Activated naive CD4-positive, alpha-beta T cell (primary cell): ENCODE measurements at places on chromosomes 6 and 20.

- DNase-seq, result no peak
Measured at GRCh38 chr6:149053848-149054558, 263.5 kb upstream of the TAB2 start.

- no peak for DNase-seq
Measured at GRCh38 chr6:139249395-139249794, 42.4 kb downstream of the TXLNB start.

DNA sequence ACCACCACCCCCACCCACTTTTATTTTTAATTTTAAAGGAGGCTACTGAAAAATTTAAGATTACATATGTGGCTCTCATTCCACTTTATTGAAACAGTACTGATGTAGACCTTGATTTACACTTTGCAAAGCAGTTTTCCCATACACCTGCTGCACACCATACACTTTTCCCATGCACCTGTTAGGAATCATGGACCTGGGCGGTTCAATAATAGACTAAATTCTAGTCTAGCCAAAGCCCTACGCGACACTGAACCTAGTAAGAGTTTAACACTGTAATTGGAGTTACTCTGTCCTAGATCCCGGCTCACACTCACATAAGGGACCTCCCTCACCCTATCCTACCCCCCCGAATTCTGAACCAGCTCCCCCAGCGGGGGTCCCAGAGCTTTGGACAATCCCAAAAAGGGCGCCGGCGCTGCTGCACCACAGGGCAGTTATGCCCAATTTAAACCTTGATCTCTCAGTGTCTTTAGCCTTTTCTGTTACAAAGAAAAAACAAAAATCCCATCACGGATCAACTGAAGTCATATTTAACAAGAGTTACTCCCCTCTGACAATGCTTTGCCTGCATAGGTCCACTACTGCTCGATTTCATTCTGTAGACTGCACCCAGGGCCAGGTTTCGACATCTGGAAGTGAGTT lies 2.4 kb upstream of the GCLC start:
- no peak for DNase-seq

- no peak for DNase-seq
Measured at GRCh38 chr6:75089151-75089897, 116.5 kb downstream of the COL12A1 start.

DNA sequence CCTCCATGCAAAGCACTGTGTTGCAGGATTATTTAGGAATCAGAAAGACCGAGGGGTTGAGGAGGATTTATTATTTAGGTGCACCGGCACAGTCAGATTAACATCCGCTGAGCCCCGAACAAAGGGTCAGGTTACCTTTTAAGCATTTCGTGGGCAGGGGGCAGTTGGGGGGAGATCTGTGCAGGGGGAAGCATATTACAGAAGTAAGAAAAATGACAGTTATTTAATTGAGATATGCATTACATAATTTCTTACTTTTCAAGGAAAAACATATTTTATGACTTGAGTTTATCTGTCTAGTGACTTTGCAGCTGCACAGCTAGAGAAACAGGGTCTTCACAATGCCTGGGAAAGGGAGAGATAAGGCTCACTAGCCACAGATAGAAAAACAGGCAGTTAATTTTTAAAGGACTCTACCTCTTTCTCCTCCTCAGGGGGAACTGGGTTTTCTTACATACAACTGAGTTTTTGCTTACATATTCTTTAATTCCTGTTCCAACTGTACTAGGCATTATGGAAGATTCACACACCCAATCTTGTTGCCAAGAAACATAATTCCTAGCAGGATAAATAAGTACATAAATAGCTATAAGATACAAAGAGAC lies 1.7 kb upstream of the HINT3 start:
- no peak for DNase-seq

DNA sequence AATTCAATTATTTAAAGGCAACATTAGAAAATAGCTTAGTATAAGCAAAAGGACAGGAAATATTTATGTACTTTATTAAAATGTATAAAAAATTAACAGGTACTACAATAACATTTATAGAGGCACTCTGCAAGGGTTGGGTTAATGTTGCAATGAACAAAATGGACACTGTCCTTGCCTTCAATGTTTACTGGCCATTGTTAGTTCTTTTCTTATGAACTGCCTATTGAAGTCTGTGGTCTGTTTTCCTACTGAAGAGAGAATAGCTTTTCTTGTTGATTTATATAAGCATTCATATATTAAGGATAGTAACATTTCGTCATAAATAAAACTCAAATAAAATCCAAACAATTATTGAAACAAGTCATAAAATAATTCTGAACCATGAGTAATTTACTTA lies 135.3 kb upstream of the BEND6 start:
- DNase-seq, result no peak

DNA sequence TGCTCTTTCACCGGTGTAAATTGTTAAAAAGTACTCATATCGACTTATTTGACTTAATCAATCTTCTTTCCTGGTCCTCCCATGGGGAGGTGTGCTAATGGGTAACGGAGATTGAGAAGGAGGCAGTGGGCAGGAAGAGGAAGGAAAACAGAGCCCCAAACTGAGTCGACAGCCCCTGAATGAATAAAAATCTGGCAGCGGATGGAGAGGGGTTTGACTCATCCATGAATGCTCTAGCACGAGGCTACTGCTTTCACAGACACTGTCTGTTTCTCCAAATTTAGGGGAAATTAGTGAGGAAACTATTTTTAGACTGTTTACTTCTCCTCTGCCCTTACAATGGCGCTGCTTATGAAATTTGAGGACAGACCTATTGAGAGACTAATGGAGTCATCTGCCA lies 142.2 kb upstream of the ATXN1 start:
- no peak for DNase-seq

DNA sequence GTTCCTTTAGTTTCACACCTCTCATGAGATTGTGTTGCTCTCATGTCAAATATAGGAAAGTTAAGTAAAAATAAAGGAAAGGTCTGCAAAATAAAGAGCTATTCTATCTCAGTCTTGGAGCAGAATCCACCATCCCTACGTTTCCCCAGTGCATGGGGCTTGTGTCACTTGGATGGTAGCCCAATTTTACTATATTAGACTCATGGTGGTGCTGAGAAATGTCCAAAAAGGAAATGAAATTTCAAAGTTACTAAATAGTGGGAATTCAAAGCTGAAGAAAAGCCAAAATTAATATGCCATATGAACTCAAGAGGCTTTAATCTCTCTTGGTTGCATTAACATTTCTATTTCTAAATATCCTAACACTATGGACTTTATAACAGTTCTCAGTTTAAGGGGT lies 1283.3 kb upstream of the GJE1 start:
- DNase-seq, result no peak

- no peak for DNase-seq
Measured at GRCh38 chr20:53253668-53254067, 281.5 kb downstream of the TSHZ2 start.

- DNase-seq, result no peak
Measured at GRCh38 chr20:44457016-44457415, 18.7 kb upstream of the TTPAL start.

GRCh38 chr20:14197097-14197496 lies 140.3 kb downstream of the FLRT3 start:
- DNase-seq, result no peak

DNA sequence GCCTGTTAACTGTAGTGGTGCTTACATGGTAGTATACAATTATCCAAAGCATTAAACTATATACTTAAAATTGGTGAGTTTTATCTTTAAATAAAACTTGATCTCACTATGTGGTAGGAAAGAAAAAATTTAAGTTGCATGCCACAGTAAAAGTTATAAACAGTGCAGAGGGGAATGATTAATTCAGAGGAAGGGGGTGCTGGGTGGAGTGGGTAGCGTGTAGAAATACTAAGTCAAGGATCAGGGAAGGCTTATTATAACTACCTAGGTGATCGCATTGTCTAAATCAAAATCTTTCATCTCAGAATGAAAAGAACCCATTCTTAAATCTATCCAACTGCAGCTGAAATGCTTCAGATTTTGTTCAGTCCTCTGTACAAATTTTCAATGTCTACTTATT lies 428.3 kb downstream of the ADGRB3 start:
- DNase-seq, result no peak

DNA sequence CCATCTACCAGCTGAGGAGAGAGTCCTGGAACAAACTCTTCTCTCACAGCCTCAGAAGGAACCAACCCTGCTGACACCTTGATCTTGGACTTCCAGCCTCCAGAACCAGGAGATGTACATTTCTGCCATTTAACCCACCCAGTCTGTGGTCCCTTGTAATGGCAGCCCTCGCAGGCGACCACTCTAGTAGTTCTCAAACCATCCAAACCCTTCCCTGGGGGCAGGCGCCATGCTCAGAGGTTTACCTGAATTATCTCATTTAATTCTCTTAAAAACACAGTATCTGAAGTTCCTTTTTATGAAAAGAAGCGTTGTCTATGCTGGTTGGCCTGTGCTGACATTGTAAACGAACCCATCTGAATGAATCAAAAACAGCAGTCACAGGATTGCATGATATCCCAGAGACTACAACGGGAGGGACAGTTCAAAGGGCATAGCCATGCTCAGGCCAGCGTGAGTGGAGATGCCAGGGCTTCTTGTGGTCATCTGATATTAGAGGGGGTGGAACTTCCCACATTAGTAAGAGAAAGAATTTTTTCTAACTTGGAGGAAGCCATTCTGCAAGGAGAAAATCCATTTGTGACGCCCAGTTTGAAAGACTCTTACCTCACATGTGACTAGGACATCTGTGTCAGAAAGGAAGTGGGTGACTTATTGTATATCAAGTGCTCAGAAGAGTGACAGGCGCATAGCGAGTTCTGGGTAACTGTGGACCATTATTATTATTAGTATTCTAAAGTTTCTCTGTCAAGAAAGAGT lies 17.2 kb upstream of the TAGAP start:
- no peak for DNase-seq

DNA sequence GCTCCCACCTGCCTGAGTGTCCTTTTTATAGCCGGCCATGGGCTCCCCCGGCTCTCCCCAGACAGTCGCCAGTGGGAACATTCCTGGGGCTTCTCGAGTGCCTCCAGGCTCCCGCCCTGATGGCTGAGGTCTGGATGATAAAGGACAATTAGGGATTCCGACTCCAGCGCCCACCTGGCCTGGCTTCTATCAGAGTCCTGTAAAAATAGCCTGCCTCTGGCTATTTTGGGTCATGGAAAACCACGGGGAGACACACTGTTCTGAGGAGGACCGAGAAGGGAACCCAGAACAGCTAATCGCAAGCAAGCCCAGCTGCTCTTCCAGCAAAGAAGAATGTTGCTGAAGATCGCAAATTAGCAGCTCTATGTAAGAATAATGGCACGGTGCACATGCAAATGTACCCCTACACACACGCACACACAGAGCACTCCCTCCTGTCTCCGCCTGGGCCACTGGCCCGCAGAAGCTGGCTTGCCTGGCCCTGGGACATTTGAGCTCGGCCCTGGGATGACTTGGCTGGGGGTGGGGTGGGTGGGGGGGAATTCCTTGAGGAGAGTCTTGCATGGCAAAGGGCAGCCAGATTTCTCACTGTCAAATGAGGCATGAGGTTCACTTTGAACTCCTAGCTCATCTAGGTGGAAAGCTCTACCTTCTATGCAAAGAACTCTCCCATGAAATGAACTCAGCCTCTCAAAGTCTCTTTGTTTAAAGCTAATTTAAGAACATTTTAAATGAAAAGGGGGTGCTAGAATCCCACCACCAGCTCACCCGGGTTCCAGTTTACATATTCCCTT lies 55.3 kb downstream of the CTCFL start:
- DNase-seq, result no peak

GRCh38 chr6:49514571-49515484 lies 15.1 kb downstream of the GLYATL3 start:
- no peak for DNase-seq

- no peak for DNase-seq
Measured at GRCh38 chr6:114040871-114041270, 69.9 kb upstream of the HDAC2 start.

GRCh38 chr6:20479526-20479925 lies 54.7 kb upstream of the CDKAL1 start:
- DNase-seq, result no peak

DNA sequence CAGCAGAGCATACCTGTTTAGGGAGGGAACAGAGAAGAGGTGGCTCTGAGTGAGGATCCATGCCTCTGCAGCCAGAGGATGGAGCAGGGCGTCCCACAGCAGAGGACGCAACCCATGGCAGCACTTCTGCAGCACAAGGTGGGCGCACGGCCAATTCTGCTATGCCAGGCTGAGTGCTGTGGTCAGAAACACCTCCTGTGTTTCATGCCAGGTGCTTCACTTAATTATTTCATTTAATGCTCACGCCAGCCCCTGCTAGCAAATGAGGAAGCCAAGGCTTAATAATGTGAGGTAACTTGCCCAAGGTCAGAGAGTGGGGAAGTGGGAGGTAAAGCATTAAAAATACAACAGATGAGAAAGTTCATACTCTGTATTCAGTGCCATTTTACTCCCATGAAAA lies 68.5 kb upstream of the PTGIS start:
- DNase-seq, result no peak

DNA sequence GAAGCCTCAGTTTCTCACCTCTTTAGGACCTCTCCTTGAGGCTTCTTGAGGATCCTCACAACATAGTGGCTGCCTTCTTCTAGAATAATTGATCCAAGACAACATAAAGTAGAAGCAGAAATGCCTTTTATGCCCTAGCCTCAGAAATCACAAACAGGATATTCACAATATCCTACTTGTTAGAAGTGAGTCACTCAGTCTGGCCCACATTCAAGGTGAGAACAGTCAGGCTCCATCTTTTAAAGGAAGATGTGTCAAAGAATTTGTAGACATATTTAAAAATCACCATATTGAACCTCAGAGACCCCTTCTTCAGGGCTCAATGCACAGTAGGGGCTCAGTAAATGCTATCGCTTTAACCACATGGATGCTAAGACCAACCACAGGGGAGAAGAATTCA lies 20.8 kb upstream of the FAM83D start:
- DNase-seq, result no peak

DNA sequence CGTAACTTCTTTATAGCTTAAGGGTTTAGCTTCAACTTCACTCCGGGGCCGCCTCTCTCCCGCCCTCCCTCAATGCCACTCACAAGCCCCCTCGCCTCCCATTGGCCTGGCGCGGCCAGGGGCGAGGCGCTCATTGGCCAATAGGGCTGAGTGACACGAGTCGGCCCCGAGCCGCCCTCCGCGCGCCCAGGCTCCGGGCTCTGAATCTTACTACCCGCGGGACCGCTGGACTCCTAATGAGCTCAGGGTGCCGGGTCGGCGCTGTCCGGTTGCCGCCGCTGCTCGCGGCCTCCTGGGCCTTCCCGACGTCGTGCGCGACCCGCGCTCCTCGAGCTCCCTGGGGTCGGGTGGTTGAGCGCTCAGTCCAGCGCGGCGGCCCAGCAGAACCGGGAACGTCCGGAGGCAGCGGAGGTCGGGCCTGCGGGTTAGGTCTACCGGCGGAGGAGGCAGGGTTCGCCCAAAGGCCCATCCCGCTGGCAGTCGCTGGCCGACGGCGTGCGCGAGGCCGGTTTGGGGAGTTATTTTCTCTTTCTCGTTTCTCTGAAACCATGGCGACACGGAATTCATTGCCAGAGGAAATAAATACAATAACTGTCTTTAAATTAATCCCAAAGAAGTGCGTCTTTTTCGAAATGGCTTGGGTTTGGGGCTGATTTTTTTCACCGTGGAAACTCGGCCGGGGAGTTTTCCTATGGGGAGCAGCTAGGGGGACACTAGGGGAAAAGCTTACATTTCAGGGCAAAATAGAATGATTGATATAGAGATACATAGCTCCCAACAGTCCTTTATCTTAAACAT lies at the start of gene SIM1:
SIM1 (minus strand) TSS at position 19 of the 798 bp plus-strand sequence. CDS start 1,453 bp downstream, outside the sequence.
- DNase-seq, result no peak
